AG09319 (cell line): ENCODE measurements at places on chromosomes 2 and 18.

- DNase-seq: no peak
These were observed 435.8 kb upstream of the MEIS1 start for GRCh38 chr2:65999103-65999502.

GRCh38 chr2:103288696-103289095 is 526.9 kb downstream of the TMEM182 start:
- no peak for DNase-seq

- no peak for DNase-seq
These were observed 73.0 kb upstream of the ARL4C start for GRCh38 chr2:234569776-234570430.

- DNase-seq: no peak
These were observed 52.2 kb upstream of the TSPYL6 start for GRCh38 chr2:54308186-54308585.

DNA sequence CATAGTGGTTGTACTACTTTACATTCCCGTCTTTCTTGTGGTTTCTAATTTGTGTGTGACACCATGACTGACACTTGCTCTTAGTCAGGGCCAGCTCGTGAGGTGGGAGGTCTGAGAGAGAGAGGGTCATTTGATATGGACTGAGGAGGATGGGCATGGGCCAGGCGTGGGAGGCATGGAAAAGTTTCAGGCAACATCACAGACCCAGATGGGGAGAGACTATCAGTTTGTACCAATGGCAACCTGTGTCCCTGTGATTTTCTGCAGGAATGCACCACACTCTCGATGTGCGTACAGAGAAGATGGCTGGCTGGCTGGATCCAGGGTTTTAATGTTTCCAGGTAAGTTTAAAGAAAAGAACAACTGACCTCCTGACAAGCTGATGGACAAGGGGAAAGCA is 273.6 kb downstream of the CYRIA start:
- DNase-seq: no peak

DNA sequence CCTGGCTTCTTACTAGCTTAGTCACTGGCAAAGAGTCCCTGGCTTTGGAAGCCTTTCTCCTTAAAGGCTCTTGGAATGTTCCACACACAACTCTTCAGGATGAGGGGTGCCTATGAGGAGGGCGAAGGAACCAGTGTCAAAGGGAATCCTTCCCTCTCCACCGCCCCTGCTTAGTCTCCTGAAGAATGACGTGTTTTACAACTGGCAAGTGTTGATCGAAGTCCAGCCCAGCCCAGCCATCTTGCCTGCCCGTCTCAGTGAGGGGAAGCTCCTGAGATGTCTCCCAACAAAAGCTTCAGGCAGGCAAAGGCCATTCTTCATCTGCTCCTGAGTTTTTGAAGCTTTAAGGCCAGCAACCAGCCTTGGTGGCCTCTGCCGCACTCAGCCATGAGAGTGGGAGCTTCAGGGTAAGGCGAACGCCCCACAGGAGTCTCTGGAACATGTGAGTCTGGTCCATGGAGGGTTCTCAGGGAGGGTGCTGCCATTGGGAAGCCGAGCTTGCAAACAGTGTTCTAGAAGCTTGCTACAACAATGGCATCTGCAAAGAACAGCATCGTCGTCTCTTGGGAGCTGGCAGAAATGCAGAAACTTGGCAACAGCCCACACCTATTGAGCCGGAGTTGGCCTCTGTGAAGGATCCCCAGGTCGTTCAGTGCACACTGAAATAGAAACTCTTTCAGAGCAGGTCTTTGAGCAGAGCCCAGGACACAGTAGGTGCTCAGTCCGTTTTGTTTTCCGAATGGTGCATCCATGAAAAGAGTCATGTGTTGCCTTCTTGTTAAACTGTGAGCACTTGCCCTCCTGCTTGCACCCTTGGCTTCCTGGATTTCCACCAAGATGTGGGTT is 220.7 kb downstream of the SEPTIN10 start:
- no peak for DNase-seq

- no peak for DNase-seq
These were observed 13.6 kb downstream of the DCAF17 start for GRCh38 chr2:171447675-171448074.

DNA sequence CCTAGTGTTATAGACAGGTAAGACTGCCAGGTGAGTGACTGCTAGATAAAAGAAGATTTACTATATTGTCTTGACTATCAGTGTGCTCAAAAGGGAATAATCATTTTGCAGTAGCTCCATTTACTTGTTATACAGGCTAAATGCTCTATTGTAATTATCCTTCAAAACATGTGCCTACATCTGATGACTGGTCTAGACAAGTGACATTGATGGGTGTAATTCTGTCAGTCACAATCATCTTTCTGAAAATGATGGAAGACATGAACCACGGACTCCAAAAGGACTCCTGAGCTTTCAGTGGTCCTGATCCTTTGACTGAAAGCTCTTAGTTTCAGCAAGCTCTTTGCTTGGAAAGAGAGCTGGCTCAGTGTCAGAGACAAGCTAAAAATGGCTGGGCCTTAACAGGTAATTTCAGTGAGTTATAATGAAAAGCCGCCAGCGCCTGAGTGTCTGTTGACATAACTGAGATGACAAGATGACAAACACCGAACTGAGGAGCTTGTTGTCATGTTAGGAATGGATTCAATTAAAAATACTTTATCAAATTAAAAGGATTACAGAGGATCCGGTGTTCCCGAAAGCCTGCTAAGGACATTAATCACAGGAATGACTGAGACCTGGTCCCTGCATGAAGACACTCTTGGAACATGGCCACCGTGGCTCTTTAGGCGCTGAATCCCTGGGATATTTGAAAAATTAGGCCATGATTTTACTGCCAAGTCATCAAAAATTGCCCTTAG is 141.7 kb downstream of the CMPK2 start:
- DNase-seq: no peak

- DNase-seq: no peak
These were observed 229.5 kb downstream of the PIEZO2 start for GRCh38 chr18:10919851-10920250.

- no peak for DNase-seq
These were observed 170.3 kb upstream of the CXCR4 start for GRCh38 chr2:136288249-136288648.

GRCh38 chr18:75003039-75003438 is 205.9 kb downstream of the PTGR3 start:
- no peak for DNase-seq

- no peak for DNase-seq
These were observed 94.4 kb downstream of the EIPR1 start for GRCh38 chr2:3283206-3283605.

- DNase-seq: no peak
These were observed 28.3 kb downstream of the GLI2 start for GRCh38 chr2:120763931-120764330.

DNA sequence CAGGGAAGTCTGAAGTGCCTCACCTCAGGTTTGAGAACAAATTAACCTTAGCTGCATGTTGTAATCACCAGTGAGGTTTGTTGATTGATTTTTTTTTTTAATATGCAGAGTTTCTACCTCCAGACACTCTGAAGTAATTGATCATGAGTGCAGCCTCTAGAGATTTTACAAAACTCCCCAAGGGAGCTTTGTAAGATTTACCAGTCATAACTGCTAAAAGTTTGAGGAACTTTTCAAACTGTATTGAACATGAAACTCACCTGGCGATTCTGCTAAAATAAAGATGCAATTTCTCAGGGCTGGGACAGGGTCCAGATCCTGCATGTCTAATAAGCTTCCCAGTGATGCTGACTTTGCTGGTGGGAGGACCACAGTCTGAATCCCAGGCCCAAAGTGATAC is 339.6 kb upstream of the DCC start:
- no peak for DNase-seq

DNA sequence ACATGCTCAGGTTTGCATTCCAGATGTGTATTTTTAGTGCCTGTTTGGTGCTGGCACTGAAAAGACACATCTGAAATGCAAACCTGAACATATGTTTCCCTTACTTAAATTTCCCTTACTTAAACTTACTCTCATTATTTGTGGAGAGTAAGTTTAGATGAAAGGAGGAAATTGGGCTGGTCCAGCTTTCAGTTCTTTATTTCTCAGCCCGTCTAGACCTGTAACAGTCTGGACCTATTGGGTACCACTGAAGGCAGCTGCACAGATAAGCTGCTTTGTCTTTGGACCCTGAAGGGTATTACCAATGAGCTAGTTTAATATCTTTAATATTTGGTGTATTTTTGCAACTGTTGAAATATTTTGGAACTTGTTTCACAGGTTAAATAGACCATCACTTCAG is 17.0 kb upstream of the DSG3 start:
- no peak for DNase-seq

- no peak for DNase-seq
These were observed 1.2 kb upstream of the INPP5D start for GRCh38 chr2:233058717-233059546.

GRCh38 chr18:63140038-63140450 is 179.5 kb downstream of the BCL2 start:
- no peak for DNase-seq

DNA sequence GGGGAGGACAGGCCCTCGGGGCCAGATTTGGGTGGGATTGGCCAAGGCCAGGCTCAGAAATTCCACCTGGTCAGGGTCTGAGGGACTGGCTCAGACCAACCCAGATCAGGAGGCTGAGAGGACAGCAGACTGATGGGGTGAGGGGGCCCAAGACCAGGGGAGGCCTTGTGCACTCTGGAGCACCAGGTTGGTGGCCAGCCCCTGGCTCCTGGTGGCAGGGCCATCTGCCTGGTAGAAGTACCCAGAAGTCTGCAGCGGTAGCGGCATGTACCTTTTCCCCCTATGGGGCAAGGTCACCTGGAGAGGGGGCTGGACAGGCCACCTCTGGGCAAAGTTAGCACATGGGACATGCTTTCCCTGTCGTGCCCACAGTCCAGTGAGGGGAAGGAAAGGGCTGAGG is 21.2 kb upstream of the ODC1 start:
- DNase-seq: no peak

DNA sequence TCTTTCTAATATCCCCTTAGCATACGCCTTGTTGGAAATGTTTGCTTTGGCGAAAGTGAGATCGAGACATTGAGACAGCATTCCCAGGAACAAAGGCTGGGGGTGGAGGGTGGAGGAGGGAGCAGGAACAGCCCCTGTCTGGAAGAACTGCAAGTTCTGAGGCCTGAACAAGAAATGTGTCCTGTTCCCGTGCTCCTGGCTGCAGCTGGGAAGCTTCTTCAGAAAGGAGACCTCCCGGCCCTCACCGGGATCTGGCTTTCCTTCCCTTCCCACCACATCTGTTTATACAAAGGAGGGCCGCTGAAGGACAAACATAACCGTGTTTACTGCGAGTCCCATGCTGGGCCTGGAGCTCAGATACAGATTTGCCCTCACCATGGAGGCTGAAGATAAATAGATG is 35.9 kb downstream of the AFF3 start:
- DNase-seq: no peak

GRCh38 chr18:31438402-31438801 is 9.1 kb upstream of the DSG3 start:
- DNase-seq: no peak

- DNase-seq: no peak
These were observed 27.1 kb upstream of the CWC22 start for GRCh38 chr2:180033993-180034894.

- DNase-seq: no peak
These were observed 71.2 kb upstream of the CNTNAP5 start for GRCh38 chr2:123953846-123954245.
